ENCODE measurements at places on chromosomes 16 and 17.
A peak's percentile ranks its signal among the peaks of the same experiment; 100 is the strongest.

DNA sequence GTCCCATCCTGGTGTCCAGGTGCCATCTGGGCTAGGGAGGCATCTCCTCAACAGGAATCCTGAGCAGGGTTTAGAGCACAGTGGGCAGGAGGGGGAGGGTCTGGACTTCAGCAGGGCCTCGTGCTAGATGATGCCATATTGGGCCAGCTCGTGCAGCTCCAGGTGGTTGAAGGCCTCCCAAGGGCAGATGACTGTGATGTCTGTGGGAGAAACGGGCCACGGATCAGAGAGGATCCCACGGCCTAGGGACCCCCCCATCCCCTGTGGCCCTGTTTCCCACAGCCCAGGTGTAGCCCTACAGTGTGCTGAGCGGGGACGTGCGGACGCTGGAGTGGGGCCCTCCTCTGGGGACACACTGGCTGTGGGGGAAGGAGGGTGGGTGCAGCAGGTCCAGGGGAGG is 5.4 kb downstream of the PDE6G start:
- no peak for DNase-seq

GRCh38 chr16:11507991-11508390 is 78.7 kb downstream of the LITAF start:
- no peak for DNase-seq

GRCh38 chr17:43528988-43529814 is 16.9 kb downstream of the ETV4 start:
- DNase-seq = no peak

DNA sequence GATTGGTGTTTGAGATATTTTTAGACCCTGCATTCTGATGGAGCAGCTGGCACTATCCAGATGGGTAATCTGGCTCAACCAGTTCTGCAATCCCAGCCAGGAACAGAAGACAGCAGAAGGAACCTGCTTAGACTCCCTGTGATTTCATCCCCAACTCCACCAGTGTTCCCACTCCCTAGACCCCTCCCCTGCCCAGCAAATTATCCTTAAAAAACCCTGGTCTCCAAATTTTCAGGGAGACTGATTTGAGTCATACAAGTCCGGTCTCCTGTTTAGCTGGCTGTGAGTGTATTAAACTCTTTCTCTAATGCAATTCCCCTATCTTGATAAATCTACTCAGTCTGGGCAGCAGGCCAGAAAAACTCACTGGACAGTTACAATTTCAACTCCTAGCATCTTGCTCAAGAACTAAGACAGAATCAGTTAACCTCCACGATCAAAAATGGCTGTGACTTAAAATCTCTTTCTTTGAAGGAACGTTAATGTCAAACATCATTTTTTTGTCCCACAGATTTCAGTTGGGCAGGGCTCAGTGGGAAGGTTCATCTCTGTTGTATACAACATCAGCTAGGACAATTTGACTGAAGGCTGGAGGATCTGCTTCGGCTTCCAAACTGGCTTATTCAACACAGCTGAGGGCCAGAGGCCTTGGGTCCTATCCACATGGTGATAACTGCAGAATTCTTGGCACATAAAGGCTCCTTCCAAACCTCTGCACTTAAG is 4.9 kb upstream of the RBL2 start:
- DNase-seq = no peak

DNA sequence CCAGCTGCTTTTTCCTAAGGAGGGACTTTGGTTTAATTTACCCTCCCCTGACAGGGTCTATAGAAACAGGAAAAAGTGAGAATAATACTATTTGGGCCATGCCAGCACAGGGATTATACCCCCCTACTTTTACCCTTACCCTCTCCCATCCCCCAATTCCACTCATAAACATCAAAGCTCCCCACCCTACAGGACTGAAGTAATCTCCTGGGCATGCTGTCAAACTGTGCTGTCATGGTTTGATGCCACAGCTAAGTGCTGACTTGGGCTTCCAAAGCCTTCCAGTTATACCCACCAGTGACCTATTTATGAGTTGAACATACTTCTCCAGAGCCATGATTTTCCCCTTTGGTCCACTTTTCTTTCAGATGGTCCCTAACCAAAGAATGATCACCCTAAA is 12.8 kb downstream of the PHF12 start:
- DNase-seq = peak; percentile 30

DNA sequence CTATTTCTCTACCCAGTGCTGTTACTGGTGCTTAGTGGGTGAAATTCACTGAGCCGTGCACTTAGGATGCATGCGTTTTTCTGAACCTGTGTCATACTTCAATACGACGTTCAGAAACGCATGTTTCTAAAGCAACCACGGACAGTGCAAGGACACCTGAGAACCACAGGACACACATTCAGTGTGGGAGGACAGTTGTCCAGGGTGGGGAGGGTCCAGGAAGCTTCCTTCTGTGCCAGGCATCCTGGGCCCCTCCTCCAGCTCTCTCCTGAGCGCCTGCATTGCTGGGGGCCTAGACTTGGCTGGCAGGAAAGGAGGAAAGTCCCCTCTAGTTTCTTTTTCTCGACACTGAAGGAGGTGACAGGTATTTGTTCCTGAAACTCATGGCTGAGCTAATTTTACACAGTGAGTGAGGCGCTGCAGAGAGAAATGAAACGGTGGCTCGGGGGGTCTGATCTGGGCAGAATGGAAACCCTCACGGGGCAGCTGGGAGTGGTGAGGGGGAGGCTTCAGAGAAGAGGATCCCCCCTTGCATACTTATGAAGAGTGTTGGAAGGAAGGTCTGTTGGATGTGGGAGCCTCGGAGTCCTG is 89.9 kb downstream of the IRF8 start:
- no peak for DNase-seq

- DNase-seq = no peak
Observed at GRCh38 chr17:1109606-1110540, 69.9 kb downstream of the ABR start.

DNA sequence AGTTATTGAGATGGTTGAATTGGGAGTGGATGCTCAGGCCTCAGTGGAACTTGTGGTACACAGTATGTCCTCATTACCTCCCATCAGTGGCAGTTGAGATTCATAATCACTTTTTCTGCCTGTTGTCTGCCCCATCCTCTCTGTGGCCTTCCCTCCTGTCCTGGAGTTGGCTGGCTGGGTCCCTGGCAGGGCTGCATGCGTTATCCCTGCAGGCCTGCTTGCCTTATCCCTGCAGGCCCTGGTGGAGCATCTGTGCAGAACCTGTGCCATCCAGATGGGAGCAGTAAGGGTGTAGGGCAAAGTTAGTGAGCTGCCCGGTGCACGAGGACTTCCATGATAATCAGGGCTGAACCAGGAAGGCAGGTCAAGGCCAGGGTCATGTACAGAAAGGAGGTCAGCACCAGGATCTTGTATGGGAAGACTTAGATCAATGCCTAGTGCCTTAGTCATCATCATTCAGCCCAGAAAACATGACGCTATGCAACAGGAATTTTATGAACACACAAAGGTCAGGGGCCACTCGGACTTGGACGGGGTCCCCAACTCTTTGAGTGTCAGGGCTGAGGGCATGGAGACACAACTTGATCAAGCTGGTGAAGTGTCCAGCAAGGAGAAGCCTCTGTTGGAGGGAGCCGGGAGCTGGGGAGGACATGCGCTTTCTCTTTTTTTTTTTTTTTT is 47.2 kb downstream of the ABCC1 start:
- DNase-seq = no peak

DNA sequence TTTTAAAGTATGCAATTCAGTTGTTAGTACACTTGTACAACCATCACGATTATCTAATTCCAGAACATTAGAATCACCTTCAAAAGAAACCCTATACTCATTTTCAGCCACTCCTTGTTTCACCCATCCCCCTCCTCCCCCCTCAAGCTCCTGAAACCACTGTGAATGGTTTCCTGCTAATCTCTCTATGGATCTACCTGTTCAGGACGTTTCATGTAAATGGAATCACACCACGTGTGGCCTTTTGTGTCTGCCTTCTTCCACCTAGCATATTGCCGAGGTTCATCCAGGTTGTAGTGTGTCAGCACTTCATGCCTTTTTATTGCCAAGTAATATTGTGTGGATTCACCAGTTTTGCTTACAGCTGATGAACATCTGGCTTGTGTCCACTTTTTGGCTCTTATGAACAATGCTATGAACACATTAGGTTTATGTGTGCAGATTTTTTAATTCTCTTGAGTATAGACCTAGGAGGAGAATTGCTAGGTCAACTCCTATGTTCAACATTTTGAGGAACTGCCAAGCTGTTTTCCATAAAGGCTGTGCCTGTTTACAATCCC is 17.8 kb downstream of the EIF4A3 start:
- DNase-seq = no peak

GRCh38 chr16:84925092-84925772 is 86.1 kb downstream of the ZDHHC7 start:
- DNase-seq = peak; percentile 72

DNA sequence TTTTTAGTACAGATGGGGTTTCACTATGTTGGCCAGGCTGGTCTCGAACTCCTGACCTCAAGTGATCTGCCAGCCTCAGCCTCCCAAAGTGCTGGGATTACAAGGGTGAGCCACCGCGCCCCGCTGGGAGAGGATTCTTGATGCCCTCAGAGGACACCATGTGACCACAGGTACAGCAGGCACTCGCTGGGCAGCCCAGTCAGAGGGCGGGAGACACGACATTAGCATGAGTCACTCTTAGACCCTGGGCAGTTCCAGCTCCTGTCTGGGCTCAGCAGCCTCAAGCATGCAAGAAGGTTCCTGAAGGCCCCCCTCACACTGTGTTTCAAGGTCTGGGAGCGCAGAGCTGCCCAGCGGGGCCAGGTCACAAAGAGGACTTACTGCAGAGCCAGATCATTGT is 11.9 kb downstream of the STAC2 start:
- DNase-seq = no peak

GRCh38 chr16:53632526-53632925 is 71.1 kb downstream of the RPGRIP1L start:
- DNase-seq = no peak

GRCh38 chr16:78987666-78988065 is 612.9 kb downstream of the MAF start:
- DNase-seq = no peak

DNA sequence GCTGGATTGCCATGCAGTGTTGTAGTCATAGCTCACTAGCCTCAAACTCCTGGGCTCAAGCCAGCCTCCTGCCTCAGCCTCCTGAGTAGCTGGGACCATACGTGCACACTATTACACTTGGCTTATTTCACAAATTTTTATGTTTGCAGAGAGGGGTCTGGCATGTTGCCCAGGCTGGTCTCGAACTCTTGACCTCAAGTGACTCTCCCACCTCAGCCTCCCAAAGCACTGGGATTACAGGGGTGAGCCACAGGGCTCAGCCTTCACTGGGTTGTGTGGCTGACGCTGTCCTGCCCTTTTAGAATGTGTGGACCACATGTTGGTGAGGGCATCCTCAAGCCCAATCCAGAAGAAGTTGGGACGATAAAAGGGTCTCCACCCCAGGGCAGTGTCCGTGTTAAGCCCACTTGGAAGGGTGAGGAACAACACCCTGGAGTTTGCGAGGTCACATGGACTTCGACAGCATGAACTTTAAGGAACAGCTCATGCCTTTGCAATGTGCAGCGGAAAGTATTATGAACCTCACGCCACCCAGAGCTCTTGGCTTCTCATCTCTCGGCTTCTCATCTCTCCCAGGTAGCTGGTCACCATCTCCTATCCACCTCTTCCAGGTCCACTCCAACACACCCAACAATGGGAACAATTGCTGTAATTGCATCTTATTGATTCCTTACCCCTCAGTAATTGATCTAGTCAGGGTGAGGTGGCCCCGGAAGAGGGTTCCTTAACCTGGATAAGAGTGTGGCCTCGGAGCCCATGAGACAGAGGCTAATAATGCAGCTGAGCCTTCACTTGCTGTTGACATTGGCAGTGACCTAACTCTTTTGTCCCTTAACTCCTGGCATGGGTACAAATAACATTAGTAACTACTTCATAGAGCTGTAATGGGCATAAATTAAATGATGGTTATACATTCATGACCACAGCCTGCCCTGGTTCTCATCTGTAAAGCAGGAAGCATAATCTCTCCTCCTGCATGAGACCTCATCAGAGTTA is 6.7 kb downstream of the FOXL1 start:
- DNase-seq = no peak

GRCh38 chr16:46787909-46788308 is 39.8 kb upstream of the MYLK3 start:
- no peak for DNase-seq

GRCh38 chr16:28003021-28003865 is 60.3 kb downstream of the GSG1L start:
- no peak for DNase-seq

- no peak for DNase-seq
Observed at GRCh38 chr17:27667656-27668487, 36.9 kb downstream of the LGALS9 start.

- DNase-seq = peak; percentile 87
Observed at GRCh38 chr17:77280304-77281121, 139.7 kb downstream of the SEC14L1 start.

- no peak for DNase-seq
Observed at GRCh38 chr16:66289051-66289680, 77.3 kb upstream of the CDH5 start.

GRCh38 chr17:80116276-80116920 is 15.0 kb downstream of the GAA start:
- DNase-seq = no peak

DNA sequence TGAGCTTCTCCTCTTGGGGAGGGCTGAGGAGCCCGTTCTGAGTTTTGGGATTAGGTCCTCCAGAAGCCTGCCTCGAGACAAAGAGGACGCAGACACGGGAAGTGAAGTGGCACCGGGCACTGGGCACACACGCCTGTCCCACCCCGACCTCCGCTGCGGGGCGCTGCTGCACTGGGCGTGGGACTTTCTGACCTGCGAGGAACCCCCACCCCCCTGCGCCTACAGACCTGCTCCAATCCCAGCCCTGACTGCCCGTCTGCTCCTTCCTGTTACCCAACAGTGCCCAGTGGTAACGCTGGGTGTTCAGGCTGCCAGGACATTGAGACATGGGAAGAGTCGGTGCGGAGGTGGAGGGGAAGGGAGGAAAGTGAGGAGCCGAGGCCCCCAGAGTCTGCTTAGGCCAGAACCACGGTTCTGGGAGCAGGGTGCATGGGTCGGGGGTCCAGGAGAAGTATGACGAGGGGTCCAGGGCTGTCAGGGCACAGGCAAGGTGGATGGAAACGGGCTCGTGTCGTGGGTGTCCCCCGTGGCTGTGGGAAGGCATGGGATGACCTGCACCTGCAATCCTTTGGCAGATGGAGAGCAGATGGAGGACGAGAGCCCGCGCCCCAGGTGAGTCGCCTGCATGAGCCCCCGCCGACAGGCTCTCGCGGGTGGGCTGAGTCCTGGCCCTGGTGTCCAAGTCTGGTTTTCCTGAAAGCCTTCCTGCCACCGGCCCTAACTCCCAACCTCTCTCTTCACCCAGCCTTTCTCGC is 112.0 kb upstream of the CREBBP start:
- DNase-seq = no peak

GRCh38 chr16:15141586-15141985 is 47.5 kb upstream of the RRN3 start:
- DNase-seq = no peak

- no peak for DNase-seq
Observed at GRCh38 chr17:78974635-78975591, 4.8 kb downstream of the LGALS3BP start.

Data from posterior cingulate gyrus (tissue), 11 donors.